Pulmonary artery endothelial cell (primary cell): ENCODE measurements at places on chromosomes 2 and 18. TPM values are rescaled to one million over a fixed set of nuclear protein-coding genes. Genes with fewer than 3 reads are reported as not detected.

GRCh38 chr2:9355716-9356115, 67.6 kb downstream of the ITGB1BP1 start:
- DNase-seq, result no peak

GRCh38 chr2:1716441-1716840, 27.9 kb downstream of the PXDN start:
- DNase-seq, result no peak

The CNTNAP5 gene
- not detected in 2 replicates for total RNA-seq

GRCh38 chr18:36191286-36191685, 4.0 kb downstream of the MOCOS start:
- no peak for DNase-seq

DNA sequence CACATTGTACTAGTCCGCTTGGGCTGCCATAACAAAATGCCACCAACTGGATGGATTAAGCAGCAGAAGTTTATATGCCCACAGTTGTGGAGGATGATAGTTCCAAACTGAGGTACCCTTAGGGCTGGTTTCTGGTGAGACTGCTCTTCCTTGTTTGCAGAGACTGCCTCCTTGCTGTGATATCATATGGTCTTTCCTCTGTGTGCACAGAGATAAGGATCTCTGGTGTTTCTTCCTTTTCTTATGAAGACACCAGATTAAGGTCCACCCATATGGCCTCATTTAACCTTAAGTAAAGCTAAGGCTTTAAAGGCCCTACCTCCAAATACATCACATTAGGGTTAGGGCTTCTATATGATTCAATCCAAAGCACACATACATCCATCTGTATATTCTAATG, 738.2 kb upstream of the GCFC2 start:
- DNase-seq, result no peak

The FSIP2 gene
- 0.07 and 0.28 TPM in 2 replicates for total RNA-seq

- no peak for DNase-seq
Observed at GRCh38 chr2:221189431-221190067, 382.6 kb downstream of the EPHA4 start.

The EGR4 gene
- not detected in 2 replicates for total RNA-seq
